ENCODE measurements at places on chromosomes 1 and 21.

DNA sequence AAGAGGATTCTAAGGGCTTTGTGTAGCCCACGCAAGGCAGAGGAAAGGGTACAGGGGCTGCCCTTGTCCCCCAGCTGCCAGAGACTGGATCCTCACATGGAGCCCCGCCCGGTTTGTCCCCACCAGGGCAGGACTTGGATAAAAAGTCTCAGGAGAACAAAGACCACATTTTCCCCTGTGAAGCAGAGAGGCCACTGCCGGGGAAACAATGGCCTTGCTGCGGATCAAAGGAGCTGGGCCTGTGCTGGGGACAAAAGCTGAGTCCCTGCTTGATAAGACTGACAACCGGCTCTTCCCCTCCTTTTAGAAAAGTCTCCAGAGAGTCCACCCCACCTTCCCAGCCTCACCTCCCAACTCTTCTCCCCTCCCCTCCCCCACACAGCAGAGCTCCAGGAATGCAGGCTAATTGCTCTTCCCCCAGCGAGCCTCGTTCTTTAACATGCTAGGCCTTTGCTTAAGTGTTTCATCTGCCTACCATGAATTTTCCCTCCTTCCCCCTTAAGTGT is 142.4 kb downstream of the PLPP3 start:
- DNase-seq: no peak

- DNase-seq: no peak
These were observed 11.5 kb downstream of the ARHGEF10L start for GRCh38 chr1:17550729-17551584.

DNA sequence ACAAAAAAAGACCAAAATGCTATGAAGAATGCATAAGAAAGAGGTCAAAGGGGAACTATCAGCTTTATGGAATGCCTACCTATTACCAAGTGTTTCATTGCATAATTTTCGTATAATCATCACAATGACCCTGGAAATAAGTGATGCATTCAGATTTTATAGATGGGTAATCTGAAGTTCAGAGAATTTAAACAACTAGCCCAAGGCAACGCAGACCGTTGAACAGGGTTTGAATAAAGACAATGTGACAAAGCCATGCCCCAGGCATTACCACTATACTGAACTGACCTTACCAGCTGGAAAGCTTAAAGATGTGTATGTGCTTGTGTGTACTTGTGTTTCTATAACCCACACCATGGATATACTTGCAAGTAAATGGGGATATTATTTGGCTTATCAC is 827.6 kb upstream of the ADGRL2 start:
- DNase-seq: no peak

DNA sequence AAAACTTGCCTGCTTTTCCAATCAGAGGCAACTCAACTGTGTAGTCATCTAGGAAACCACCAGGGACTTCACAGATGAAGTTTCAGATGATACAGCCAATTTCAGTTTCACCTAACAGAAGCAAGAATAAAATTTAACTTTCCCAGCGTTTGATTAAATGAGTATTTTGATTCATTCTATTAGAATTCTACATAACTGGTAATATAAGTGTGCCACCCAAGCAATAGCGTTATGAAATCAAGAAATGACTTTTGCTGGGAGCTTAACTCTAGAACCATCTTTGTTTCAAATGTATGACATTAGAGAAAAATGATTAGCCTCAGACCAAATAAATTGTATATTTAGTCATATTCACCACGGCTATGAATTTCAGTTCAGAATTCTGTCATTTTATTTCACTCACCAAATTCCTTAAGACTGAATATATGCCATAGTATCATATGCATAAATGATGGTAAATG is 239.3 kb downstream of the NRIP1 start:
- DNase-seq: no peak

DNA sequence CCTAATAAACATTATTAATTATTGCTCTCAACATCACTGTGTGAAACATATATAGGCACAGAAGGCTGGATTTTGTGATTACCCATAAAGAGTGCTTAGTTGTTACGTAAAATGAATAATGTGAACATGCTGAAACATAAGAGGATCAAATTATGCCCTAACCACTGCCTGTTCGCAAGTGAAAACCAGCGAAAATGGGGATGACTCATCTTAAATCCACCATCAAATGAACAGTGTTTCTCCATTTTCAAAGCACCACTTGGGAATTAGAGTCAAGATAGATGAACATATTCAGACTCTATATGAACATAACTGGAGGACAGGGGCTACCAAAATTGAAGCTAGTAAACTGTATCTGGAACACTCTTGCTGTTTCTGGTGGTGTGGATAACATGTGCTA is 386.2 kb downstream of the HHIPL2 start:
- DNase-seq: no peak

DNA sequence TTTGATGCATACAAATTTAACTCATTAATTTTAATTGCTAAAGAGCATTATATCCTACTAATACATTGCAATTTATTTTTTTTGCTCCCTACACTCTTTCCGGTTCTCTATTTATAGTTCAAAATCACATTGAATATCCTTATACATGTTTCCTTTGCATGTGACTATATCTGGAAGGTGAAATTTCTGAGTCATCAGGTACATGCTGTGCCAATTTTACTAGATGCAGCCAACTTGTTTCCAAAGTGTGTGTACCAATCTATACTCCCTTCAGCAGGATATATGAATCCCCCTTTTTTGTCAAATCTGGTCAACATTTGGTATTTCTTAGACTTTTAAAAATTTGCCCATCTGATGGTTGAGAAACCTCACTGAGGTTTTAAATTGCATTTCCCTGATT is 602.9 kb upstream of the CAMK1G start:
- DNase-seq: no peak

Measured in natural killer cell treated with Interleukin-12 subunit alpha and Interleukin-12 subunit beta and Interleukin-15 and Interleukin-18, amount 100 ng/mL, for 72 hours (primary cell).